Stimulated activated CD8-positive, alpha-beta memory T cell treated with anti-CD3 and anti-CD28 coated beads, Interleukin-7, amount 100 ng/mL, for 1 hour (primary cell): ENCODE measurements at places on chromosomes 5 and 9.

- peak; percentile 16 for DNase-seq
Measured at GRCh38 chr9:21160178-21160577, 6.3 kb downstream of the IFNA21 start.

GRCh38 chr9:84493284-84493947 lies 152.9 kb upstream of the SLC28A3 start:
- DNase-seq: no peak

- DNase-seq: no peak
Measured at GRCh38 chr5:126309860-126310259, 113.3 kb upstream of the GRAMD2B start.

DNA sequence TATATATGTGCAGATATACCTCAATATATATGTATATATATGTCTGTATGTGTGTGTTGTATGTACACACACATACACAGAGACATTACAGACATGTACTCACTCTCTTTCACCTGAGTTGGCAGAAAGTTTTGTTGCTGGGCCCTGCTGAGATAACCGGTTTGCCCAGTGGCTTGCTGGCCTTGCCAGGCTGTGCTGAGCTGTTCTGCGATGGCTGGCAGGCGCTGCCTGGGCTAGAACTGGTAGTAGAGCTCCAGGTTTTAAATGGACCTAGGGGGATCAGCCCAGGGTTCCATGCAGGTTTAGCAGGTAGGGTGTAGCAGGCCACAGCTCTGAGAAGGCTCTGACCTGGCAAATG lies 394.3 kb downstream of the GADD45G start:
- DNase-seq: no peak

DNA sequence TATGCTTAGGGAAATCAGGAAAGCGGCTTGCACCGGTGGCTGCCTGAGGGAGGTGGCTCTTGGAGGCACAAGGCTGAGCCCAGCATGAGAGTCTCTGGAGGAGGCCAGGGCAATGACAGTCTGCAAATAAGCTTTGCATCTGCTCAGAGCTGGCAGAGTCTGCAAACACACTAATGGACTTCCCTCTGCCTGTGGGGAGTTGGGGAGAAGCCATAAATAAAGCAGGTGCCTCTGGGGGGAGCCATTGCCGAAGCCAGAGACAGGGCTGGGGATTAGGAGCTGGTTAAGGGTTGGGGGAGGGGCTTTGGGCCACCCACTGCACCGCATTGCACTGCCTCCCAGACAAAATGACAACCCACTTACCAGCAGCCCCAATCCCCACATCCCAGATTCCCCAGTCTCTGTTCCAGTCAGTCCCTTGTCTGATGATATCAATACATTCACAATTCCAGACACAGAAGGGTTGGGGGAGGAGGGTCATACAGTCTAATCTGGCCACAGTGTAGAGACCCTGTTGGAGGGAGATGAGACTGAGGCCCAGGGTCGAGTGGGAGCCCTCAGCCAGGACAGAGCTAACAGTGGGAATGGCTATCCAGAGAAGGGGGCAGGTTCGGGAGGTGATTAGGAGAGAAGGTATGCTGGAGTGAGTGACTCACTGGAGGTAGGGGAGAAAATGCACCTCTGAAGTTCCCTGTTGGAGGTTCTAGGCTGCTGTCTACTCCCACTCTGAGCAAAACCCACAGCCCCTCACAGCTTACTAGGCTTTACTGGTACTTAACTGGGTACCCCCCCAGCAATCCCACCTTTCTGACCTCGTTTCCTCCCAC lies 53.7 kb downstream of the PAX5 start:
- no peak for DNase-seq

DNA sequence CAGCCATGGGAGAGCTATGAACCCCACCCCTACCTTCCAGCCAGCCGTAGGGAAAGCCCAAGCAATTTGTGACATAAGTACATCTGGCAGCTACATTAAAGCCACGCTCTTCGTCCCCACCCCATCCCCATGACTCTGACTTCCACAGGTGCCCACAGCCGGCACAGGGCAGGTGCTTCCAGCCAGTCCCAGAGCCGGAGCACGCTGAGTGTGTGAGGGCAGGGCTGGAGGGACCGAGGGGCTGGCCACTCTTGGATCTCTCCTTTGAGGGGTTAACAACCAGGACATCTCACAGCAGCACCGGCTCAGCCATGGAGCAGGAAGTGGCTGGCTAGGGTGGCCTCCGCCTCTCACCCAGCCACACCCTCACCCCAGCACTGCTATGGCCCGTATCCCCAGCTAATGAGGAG lies 2.4 kb upstream of the FAM78A start:
- DNase-seq: no peak
